ENCODE measurements at places on chromosomes 16 and 17. TPM values are rescaled to one million over a fixed set of nuclear protein-coding genes. Genes with fewer than 3 reads are reported as not detected.

DNA sequence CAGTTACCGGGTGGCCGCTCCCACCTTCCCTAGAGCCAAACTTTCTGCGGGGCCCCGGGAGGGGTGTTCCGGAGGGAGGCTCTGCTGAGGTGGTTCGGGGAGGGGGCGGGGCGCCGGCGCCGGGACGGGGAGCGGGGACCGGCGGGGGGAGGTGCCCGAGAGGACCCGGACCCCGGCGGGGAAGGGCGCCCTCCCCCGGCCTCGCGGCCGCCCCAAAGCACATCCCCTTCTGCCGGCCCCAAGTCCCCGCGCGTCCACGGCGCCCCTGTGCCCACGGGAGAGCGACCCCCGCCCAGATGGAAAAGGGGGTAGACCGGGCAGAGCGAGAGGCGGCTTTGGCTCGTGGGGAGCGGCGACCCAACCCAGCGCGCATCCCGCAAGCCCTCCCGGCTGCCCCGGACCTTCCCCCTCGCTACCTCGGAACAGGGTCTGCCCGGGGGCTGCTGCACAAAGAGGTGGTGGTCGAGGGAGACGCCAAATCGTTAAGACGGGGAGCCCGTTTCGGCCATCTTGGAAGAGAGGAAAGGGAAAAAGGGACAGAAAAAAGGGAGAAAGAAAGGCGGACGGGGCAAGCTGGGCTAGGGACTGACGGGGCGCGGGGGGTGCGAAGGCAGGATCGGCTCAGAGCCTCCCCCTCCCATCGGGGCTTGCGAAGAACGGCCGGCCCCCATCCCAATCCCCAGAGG, 530 bp downstream of the PCGF2 start:
- H3K4me1 ChIP-seq, result peaks cover 44% of the 10 kb centered on the region
- peak overlapping the region; percentile 92 for H3K4me3 ChIP-seq
- H3K36me3 ChIP-seq, result no peaks in the 10 kb centered on the region
- DNase-seq, result no peak

- no peaks in the 10 kb centered on the region for H3K27me3 ChIP-seq
- DNase-seq, result no peak
- peak overlapping the region; percentile 97 for H3K4me3 ChIP-seq
- peak overlapping the region; percentile 99 for H3K27ac ChIP-seq
Measured at GRCh38 chr17:17835415-17836249, 1.2 kb downstream of the SREBF1 start.

DNA sequence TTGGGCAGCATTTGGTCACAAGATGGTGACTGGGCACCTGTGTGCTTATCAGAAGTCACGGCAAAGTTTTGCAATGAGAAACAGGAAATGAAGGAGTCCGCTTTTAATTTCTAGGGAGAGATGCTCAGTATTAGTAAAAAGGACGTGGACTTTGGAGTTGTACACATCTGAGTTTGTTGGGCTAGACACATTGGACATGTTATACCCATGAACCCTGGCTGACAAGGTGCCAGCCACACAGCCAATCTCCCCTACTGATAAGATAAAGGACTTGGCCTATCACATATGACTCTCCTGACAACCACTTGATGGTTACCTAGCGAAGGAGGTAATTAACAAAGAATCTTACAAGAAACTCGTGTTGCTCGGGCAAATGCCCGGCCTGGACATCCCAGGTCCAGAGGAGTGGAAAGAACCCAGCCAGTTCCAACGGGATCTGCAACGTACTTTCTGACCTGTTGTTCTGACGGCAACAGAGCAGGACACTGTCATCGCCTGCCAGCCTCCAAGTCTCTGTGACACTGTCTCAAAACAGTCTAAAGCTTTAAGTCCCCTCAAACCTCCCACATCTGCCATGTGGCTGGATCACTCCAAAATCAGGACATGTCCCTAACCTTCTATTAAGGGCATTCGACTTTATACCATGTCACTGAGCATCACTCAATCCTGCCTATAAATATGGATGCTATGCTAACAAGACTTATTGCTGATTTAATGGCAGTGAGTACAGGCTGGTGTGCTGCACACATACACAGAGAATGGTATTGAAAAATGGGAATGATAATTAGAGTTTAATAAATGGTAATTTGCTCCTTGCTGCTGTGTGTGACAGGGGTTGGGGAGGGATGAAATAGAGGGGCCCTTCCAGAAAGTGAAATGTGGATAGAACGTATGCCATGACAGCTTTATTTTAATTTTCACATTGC, 47.6 kb upstream of the LYRM9 start:
- no peak for DNase-seq
- H3K36me3 ChIP-seq, result no peaks in the 10 kb centered on the region
- H3K4me1 ChIP-seq, result no peaks in the 10 kb centered on the region
- no peaks in the 10 kb centered on the region for H3K27me3 ChIP-seq
- H3K4me3 ChIP-seq, result no peak overlapping the region

DNA sequence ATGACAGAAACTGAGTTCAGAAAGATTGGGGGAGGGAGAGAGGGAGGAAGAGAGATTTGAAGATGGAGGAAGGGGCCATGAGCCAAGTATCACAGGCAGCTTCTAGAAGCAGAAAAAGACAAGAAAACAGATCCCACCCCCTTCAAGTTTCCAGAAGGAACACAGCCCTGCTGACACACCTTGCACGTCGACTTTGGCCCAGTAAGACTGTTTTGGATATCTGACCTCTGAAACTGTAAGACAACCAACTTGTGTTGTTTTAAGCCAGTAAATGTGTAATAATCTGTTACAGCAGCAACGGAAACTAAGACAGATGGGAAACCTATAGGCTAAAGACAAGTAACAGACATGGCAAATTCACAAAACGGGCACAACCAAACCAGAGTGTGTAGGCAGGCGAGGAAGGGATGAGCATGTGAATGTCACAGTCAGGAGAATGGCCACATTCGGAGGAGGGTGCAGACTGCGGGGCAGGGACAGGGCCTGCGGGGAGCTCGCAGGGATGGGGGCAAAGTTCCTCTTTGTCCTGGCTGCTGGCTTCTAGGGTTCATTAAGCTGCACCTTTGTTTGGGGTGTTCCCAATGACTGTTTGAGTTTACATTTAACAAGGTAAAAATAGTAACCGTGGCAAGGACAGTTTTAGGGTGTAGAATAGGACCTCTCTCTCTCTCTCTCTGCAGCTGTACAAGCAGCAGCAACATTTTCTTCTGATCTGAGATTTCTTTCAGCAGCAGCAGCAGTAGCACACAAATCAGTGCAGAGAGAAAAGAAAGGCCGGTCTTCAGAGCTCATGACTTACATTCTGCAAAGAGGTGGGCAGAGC, 18.3 kb upstream of the ATP2C2 start:
- no peak overlapping the region for H3K4me3 ChIP-seq
- H3K36me3 ChIP-seq, result no peaks in the 10 kb centered on the region
- no peak overlapping the region for H3K27ac ChIP-seq
- no peaks in the 10 kb centered on the region for H3K27me3 ChIP-seq

- peaks cover 21% of the 10 kb centered on the region for H3K4me1 ChIP-seq
- H3K36me3 ChIP-seq, result no peaks in the 10 kb centered on the region
- H3K4me3 ChIP-seq, result no peak overlapping the region
- H3K27ac ChIP-seq, result no peak overlapping the region
- peaks cover 56% of the 10 kb centered on the region for H3K27me3 ChIP-seq
- DNase-seq, result no peak
Measured at GRCh38 chr17:39600288-39600996, 7.3 kb downstream of the NEUROD2 start.

DNA sequence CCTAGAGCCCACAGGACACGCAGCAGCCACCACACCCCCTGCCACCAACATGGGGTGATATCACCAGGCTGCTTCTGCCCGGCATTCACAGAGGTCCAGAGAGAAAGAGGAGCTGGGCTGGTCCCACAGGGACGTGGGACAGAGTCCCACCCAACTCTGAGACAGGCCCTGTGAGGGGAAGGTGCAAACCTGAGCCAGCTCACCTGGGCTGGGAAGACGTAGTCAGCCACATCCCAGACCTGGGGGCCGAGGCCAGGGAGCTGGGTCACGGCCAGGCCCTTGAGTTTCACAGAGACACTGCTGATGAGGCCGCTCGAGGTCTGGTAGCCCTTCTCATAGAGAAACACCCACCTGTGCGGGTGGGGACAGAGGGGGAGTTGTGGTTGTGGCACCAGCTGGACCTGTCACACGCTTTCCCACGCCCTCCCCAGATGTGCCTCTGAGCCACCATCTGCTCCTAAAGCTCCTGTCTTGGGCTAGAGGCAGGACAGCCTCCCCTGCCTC, 11.2 kb downstream of the P2RX1 start:
- DNase-seq, result no peak
- no peaks in the 10 kb centered on the region for H3K36me3 ChIP-seq
- H3K27me3 ChIP-seq, result no peaks in the 10 kb centered on the region
- no peak overlapping the region for H3K4me3 ChIP-seq

CD300A gene
- 7.7 TPM for total RNA-seq

CDRT15L2 gene
- not detected for total RNA-seq

CLEC18A gene
- total RNA-seq, result 21.9 TPM

SP2 gene
- total RNA-seq, result 10.9 TPM

ARHGAP44 gene
- 7.3 TPM for total RNA-seq

BTBD17 gene
- not detected for total RNA-seq

All from thoracic aorta (tissue), 2 donors.